HTR-8/SVneo (cell line): ENCODE measurements at places on chromosomes 7 and 10.

DNA sequence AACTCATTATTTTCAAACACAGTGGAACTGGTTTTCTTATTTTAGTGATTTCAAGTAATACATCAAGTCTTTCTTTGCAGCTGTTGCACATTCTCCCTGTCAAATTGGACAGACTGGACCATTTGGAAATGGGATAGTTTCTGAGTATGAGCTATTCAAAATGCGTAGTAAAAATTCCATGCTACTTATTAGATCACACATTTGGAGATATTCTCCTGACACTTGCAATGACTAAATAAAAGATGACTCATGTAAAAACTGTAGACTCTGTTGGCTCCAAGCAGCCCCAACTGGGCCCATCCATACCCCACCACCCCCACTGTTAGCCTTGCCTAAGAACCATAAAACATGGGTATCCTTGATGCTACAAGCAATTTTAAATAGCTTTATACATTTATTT lies 25.9 kb upstream of the BICC1 start:
- DNase-seq: no peak

DNA sequence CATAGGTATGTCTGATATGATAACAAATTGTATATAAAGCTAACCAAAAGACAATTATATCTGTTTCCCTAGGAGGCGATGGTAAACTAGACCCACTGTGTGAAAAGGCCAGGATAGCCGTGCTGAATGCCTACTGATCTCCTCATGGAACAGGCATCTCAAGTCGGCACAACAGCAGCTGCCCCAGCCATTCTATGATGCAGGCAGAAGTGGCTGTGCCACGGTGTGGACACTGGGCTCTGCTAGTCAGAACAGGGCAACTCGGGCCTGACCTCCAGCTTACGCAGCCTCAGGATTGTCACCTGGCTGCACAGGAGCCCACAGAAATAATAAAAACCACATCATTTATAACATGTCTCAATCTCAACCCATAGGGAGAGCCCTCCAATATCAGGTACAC lies 15.0 kb downstream of the C10orf53 start:
- DNase-seq: no peak

- DNase-seq: no peak
Observed at GRCh38 chr10:35356725-35357092, 20.4 kb downstream of the CCNY start.

- no peak for DNase-seq
Observed at GRCh38 chr7:153616711-153617325, 435.4 kb upstream of the DPP6 start.

DNA sequence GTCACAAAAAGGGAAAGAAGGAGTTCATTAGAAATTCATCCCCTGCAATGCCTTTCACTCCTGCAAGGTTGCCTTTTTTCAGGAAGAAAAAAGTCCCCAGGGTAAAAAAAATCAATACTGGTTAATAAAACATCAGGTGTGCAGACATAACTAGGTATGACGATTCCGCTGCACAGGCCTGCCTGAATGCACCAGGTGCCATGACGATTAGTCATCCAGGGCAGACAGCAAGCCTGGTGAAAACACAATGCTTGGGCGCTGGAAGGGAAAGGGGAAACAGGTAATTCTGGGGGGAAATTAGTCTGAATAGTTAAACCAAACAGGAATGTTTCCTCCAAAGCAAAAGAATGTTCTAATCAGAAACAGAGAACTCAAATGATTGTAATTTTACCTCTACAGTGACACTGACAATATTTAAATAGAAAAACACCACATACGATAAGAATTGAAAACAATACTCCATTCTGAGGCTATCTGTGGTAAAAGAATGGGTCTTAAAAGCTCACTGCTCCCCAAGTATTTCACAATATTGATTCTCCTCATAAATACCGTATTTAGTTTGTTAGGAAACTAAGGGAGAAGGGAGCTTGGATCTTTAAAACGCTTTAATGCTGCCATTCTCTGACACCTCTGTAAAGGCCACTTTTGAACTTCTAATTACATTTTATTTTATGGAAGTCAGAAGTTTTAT lies 45.2 kb downstream of the VPS41 start:
- no peak for DNase-seq

- DNase-seq: no peak
Observed at GRCh38 chr7:108079276-108079647, 50.9 kb downstream of the LAMB4 start.

DNA sequence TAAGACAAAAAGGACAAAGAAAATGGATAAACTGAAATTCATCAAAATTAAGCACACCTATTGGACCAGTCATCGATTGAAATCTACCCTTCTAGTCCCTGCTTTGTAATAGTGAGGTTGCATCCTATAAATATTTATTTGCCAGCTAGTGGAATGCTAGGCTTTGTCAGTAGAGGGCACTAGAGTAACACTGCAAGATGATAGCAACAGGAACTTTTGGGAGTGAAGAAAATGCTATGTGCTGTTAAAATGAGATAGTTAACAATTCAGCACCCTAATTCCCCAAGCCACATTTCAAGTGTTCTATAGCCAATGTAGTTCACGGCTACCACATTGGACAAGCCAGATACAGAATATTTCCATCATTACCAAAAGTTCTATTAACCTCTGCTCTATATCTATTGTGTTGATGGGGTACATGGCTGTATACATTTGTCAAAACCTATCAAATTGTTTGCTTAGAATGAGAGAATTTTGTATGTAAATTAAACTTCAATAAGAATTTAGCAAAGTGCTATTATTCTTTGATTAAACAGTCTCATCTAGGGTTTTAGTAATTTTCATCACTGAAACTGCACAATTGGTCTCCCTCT lies 69.8 kb downstream of the LSMEM1 start:
- DNase-seq: peak; percentile 30

- DNase-seq: no peak
Observed at GRCh38 chr7:2028733-2029132, 204.0 kb downstream of the MAD1L1 start.

- no peak for DNase-seq
Observed at GRCh38 chr10:36704124-36704523, 421.3 kb upstream of the ANKRD30A start.

DNA sequence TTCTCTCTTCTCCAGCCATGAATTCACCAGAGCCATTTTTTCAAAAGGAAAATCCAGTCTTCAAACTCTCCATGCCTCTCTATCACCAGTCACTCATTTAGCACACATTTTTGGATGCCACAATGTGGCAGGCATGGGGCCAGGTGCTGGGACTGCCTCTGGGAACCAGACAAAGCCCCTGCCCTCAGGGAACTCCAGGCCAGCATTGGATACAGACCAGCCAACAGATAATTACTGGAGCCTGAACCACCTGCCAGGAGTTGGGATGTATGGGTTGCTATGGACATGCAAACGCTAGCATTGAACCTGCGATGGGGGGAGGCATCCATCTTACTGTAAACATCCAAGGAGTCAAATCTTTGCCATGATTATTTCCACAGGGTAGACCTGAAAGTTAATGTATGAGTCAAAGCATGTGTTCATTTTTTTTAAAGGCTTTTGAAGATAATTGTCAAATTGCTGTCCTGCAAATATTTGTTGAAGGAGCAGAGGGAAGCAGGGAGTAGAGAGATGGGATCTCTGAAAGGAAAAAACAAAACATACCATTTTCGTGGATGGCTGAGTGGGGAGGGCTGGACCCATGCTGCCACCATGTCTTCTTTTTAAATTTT lies 43.2 kb downstream of the SRRM3 start:
- DNase-seq: no peak

GRCh38 chr10:28180654-28181053 lies 122.2 kb downstream of the MPP7 start:
- no peak for DNase-seq

- DNase-seq: no peak
Observed at GRCh38 chr10:65291286-65291685, 1634.5 kb upstream of the LRRTM3 start.

GRCh38 chr7:69953136-69954067 lies 355.1 kb downstream of the AUTS2 start:
- DNase-seq: no peak
